LoVo (cell line): ENCODE measurements at places on chromosomes 3 and 15.

DNA sequence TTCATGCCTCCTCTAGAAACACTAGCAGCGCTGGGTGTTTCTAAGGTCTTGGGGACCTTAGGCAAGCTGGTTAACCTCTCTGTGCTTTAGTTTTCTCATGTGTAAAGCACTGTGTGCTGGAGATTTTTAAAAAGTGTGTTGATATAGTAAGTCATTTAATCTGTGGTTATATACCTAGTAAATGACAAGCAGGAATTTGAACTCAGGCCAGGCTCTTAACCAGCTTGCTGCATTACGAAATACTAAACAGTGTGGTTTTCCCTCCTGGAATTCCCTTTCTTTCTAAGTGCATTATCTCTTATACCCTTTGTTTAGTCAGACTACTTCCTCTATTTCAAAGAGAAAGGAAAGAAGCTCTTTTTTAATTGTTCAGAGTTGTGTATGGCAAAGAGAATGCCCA lies 26.5 kb downstream of the NEO1 start:
- DNase-seq: peak; percentile 63

GRCh38 chr3:57796261-57796660 lies 40.2 kb downstream of the SLMAP start:
- DNase-seq: no peak

- DNase-seq: no peak
These were observed 53.5 kb downstream of the TLE3 start for GRCh38 chr15:70044168-70044567.

- DNase-seq: no peak
These were observed 598.4 kb downstream of the FHIT start for GRCh38 chr3:60652829-60653228.

- DNase-seq: no peak
These were observed 71.4 kb downstream of the SCN5A start for GRCh38 chr3:38578081-38578475.

DNA sequence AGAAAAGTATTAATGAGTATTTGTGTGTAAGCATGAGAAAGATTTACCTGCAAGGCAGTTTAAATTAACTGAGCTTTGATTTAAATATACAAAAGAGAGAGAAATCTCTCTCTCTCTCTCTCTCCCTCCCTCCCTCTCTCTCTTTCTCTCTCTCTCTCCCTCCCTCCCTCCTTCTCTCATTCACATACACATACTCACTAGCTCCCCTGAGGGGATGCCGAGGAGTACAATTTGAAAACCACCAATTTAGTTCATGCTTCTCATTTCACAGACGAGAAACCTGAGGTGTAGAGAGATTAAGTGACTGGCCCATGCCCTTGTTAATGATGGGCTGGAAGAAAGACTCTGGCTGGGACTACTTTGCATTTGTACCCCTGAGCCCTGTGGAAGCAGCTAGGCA lies 59.4 kb downstream of the MECOM start:
- no peak for DNase-seq

DNA sequence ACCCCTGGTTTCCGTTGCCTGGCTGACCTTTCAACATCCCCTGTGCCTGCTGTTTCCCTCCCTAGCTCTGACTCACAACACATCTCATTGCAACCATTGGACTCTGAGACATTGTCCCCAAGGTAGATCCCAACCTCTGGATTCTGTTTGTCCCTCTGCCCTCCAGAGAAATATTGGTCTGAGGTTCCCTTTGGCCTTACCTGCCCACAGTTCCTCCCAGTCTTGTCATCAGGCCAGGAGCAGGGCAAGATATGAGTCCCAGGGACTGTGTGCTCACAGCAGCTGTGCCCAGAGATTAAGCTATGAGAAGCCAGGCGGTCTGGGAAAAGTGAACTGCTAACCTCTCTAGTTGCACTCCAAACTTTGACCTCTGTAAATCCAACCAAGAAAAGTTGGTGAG lies 168.2 kb upstream of the NR2F2 start:
- no peak for DNase-seq

DNA sequence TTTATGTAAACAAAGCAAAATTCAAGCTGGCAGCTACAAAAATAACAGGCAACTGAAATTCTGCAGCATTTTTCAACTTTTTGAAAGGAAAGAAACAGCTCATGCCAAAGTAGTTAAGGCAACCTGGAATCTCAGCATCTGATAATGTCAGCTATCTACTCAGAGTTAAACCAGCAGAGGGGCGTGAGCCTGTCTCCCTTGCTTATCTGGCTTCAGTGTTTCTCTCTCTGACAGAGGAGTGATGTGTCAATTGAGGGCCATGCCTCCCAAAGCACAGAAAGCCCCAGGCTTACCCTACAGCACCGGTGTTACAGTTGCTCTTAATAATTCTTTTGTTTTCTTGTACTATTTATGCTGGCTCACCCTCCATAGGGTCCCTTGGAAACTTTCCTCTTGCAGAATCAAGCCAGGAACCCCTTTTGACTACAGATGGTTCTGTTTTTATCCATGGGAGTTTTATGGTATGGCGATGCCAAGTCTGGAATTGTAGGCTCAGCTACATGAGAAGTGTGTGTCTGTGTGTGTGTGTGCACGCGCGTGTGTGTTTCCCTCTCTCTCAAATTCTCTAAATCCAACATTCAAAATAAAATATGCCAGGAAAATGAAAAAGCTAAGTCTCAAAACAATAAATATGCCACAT lies 7.3 kb downstream of the TMEM212 start:
- DNase-seq: no peak

DNA sequence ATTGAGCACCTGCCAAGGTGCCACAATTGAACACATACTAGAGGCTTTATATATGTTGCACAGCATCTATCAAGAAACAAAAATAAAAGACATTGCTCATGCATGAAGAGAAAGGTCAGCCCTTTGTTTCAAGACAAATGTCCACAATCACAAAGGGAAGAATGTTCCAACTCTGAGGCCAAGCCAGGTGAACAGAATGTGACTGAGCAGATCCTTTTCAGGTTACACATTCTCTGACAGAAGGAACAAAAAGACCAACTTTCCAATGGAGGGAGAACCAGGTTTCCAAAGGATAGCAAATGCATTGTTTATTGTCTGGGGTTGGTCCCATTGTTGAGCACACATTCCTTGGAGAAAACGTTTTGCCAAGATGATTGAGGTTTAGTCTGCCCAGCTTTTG lies 50.2 kb upstream of the FAM174B start:
- DNase-seq: no peak
